ENCODE measurements at places on chromosomes 4 and X.

DNA sequence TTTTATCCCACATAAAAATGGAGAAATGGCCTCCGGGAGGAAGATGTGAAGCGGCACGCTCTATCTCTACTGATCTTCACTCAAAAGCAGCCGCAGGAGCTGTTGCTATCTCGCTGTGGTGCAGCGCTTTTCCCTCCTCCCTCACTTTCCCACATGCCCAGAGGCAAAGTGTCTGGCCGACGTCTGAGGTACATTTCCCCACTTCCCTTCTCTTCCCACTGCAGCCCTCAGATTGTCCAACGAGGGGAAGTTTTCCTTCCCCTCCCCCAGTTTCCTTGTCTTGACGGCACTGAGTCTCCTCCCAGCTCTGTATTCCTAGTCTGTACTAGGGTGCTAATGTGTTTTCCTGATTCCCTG lies 660 bp upstream of the COL25A1 start:
- no peak for DNase-seq

- no peak for DNase-seq
Measured at GRCh38 chr4:13530823-13531624, 13.3 kb downstream of the NKX3-2 start.

GRCh38 chrX:119726900-119727555 lies 31.4 kb upstream of the SOWAHD start:
- no peak for DNase-seq

- DNase-seq, result no peak
Measured at GRCh38 chr4:53500546-53500945, 90.7 kb downstream of the LNX1 start.

DNA sequence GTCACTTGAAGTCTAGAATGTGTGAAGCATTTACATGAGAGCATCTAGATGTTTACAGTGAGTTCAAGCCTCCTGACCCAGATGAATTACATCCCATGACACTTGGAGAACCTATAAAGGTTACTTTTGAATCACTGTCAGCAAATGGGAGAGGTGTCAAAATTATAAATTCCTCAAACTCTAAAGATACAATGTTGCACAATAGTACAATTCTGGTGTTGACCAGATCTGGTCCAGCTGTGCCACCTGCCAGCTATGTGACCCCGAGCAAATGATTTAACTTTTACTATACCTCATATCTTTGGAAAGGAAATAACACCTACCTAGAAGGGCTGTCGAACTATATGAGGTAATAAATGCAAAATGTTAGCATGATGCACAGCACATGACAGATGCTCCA lies 69.8 kb downstream of the JADE1 start:
- DNase-seq, result no peak

- peak; percentile 36 for DNase-seq
Measured at GRCh38 chr4:85968945-85969819, 390.7 kb downstream of the MAPK10 start.

DNA sequence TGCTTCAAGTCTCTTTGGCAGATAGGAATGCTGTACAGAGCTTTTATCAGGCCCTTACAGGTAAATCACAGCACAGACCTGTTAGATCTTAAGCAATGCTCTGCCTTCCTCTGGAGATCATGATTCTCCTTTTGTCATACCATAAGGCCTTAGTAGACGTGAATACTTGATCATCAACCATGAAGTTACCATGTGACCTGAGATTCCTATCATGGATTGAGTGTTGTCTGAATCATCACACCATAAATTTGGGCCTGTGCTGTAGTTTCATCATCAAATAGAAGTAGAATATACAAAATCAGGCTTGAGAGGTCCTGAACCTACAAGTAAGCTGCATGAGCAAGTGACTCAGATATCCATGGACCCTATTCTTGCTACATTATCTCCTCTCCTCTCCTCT lies 466.8 kb upstream of the INTU start:
- no peak for DNase-seq

DNA sequence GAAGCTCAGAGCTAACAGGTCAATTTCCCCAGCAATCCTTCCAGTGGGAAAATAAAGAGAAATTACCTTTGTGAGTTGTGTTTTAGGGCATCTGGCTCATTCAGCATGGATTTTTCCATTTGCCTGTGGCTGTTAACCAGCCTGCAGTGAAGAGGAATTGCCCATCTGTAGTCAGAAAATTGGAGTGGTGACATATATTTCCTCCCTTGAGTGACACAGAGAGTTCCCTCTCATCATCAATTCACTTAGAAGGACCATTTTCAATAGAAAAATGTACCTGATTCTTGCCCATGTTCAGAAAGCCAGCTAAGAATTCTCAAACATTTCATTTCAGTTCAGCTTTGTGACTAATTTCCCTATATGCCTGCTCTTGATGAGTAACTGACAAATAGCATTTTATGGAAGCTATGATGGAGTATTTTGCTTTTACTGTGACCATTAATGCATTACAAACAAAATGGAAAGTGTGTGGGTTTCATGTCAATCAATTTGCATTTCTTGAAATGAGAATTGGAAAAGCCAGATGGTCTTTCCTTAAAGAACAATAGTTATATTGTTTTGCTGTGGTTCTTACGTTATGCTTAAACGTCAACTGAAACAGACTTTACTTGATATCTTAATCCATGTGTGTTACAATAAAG lies 155.8 kb downstream of the NWD2 start:
- DNase-seq, result no peak

GRCh38 chrX:11465648-11466411 lies 172.6 kb downstream of the AMELX start:
- no peak for DNase-seq

DNA sequence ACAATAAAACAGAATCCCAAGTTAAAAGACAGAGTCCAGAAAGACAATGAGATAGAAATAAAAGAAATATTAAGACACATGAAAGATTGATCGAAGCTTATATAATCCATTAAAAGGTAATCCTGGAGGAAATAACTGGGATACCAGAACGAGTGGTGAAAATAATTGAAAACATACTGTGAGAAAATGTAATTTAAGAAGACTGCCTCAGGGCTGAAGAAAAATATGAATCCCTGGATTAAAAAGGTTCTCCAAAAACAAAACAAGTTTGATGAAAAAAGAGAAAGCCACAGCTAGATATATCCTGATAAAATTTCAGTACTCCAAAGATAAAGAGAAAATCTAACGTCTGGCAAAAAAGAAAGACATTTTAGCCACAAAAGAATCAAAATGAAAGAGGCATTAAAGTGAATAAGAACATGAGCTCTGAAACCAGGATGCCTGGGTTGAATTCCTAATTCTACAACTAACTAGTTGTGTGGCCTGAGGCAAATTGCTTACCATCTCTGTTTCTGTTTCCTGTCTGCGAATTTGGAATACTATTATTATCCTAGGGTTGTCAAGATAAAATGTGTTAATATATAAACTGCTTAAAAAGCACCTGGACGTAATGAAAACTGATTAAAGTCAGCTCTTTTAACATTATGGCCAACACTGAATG lies 5.5 kb downstream of the DDX60L start:
- DNase-seq, result no peak

- DNase-seq, result no peak
Measured at GRCh38 chrX:33726281-33727160, 405.6 kb downstream of the FAM47A start.

GRCh38 chr4:30718021-30718542 lies 2.1 kb upstream of the PCDH7 start:
- peak; percentile 70 for DNase-seq

DNA sequence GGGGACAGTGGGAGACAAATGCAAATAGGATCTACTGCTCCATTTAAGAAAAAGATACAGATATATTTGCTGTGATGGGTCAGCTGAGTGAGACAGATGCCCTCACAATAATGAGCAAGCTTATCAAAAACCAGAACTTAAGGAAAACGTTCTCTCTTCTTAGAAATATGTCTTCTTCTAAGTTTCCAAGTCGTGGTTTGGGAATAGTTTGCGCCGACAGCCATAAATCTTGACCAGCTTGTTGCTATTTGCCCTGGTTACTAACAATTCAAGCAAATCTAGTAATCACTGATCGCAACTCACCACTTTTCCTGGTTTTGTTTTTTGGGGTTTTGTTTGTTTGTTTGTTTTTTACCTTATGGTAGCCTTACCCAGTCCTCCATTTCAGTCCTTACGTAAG lies 67.6 kb upstream of the GUCY1A1 start:
- no peak for DNase-seq

Data from putamen (tissue), 1 donor.